Right renal cortex interstitium (tissue), 3 donors: ENCODE measurements at places on chromosomes 2 and 18. TPM values are rescaled to one million over a fixed set of nuclear protein-coding genes. Genes with fewer than 3 reads are reported as not detected.

ELOA2 gene
- 0.06 TPM for polyA plus RNA-seq

- peak; percentile 58 for DNase-seq
Measured at GRCh38 chr18:27605107-27605834, 420.2 kb upstream of the CHST9 start.

GRCh38 chr2:222595581-222595980, 60.3 kb downstream of the FARSB start:
- no peak for DNase-seq

GRCh38 chr2:43542285-43542933, 53.4 kb downstream of the THADA start:
- no peak for DNase-seq

- DNase-seq, result no peak
Measured at GRCh38 chr2:54944724-54945326, 105.4 kb downstream of the RTN4 start.

TMEM127 gene
- polyA plus RNA-seq, result 47.4 TPM

GRCh38 chr2:217964275-217965161, 38.3 kb downstream of the TNS1 start:
- no peak for DNase-seq

IL1F10 gene
- polyA plus RNA-seq, result not detected

STAT4 gene
- polyA plus RNA-seq, result 8.3 TPM

MROH2A gene
- 0.16 TPM for polyA plus RNA-seq
